Mesenteric fat pad (tissue), 1 donor: ENCODE measurements at places on chromosomes 2 and 18. TPM values are rescaled to one million over a fixed set of nuclear protein-coding genes. Genes with fewer than 3 reads are reported as not detected.

DNA sequence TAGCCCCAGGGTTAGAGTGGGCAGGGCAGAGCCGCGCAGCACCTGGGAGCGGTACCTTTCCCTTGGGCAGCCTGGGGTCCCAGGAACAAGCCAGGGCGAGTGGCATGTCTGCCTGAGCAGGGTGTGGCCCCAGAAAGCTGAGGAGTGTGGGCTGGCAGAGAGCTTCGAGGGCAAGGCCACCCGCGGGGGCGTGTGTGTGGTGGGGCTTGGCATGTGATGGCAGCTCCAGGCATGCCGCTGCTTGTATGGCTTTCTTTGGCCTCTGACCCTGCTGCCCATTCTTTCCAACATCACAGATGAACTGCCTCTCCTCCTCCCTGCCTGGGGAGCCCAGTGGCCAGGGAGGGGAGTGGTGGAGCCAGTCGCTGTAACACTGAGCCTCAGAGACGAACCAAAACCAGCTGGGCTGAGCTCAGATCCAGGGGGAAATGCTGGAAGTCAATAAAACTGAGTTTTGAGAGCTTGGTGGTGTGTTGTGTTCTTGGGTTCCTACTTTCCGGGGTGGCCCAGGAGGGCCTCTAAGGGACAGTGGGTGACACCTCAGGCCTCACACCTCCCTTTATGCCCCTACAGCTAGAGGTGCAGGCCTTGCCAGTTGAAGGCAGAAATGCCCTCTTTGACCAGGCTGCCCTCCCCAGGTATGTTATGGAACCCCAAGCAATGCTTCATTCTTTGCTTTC is 7.4 kb downstream of the DNAJB2 start:
- DNase-seq = no peak

DNA sequence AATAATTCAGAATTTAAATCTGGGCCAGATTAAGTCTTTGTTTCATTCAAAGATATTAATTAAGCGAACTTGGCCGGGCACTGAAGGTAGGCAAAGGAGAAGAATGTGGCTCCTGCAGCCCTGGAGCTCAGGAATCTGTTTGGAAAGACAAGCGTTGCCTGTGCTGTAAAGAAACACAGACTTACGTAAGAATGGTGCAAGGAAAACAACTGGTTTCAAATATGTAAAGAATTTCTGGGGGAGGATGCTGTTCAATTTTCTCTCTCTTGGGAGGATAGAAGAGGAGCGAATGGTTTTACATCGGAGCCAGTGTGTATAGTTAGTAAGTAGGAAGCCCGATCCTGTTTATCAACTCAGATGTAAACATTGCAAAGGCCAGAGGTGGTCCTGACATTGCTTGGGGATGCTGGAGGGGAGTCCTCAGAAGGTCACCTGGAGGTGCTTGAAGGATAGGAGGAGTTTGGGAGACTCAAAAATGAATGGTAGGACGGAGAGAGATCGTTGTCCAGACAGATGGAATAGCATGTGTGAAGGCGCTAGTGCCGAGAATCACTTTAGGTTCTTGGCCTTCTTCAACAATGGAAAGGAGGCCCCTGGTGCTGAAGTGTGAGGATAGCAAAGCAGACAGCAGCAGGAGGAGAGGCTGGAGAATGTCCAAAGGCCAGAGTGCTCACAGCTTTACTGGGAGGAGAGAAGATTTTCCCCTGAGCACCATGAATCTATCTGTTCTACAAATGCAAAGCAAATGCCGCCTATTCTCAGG is 456.1 kb downstream of the LPIN1 start:
- no peak for DNase-seq

GRCh38 chr2:28716265-28716865 is 35.3 kb upstream of the PPP1CB start:
- no peak for DNase-seq

Gene ITGB6
- total RNA-seq = not detected

DNA sequence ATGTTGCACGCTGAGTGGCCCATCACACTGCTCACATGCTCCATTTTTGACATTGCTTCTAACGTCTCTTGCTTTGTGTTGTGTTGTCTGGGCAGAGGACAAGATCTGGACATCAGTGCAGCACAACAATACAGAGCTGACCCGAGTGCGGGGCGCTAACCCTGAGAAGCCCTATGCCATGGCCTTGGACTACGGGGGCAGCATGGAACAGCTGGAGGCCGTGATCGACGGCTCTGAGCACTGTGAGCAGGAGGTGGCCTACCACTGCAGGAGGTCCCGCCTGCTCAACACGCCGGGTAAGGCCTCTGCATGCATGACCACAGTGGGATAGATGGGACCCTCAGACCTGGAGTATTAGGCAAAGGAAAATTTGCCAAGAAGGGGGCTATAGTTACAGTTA is 622.6 kb downstream of the CNTNAP5 start:
- DNase-seq = no peak
